ENCODE measurements at places on chromosomes 3 and 15.

GRCh38 chr15:60519218-60519617 lies 40.3 kb upstream of the ICE2 start:
- no peak for DNase-seq

- no peak for DNase-seq
Measured at GRCh38 chr15:96332637-96333121, 2.2 kb downstream of the NR2F2 start.

DNA sequence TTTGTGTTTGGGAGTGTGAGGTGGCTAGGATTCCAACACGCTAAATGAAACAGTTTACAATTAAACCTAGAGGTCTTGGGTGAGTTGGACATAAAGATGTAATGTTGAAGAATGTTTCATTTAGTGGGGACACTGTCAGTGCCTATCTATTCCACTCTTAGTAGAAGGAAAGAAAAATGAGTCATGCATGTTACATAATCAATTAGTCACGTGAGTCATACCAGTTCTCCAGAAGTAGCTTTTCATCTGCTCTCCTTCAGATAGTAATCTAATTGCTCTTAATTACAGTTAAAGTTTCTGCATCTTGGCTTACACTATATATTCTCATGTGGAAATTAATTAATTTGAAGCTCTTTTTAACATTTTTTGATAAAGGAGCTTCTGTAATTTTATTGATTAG lies 115.7 kb upstream of the P2RY1 start:
- no peak for DNase-seq

DNA sequence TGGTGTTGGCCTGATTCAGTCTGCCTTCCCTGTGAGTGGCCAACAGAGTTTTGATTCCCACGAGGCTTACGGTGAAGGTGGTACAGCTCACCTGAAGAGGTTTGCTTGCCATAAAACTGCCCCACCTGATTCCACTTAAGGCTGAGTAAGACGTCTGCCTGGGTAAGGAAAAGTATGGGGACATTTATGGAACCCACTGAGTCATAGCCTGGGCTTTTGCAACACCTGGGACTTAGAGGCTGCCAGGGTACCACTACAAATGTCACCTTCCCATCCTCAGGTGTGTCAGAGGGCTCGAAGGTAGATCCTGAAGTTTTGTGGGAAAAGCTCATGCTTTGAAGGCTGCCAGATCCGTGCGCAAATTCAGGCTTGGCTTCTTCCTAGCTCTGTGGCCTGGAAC lies 56.9 kb upstream of the SLCO2A1 start:
- DNase-seq, result no peak

GRCh38 chr15:53312707-53313106 lies 446.8 kb downstream of the WDR72 start:
- no peak for DNase-seq

GRCh38 chr3:144200466-144200865 lies 228.8 kb downstream of the DIPK2A start:
- DNase-seq, result no peak

- no peak for DNase-seq
Measured at GRCh38 chr3:28287046-28287445, 45.6 kb downstream of the CMC1 start.

- DNase-seq, result no peak
Measured at GRCh38 chr3:38163841-38164642, 1.3 kb upstream of the OXSR1 start.

DNA sequence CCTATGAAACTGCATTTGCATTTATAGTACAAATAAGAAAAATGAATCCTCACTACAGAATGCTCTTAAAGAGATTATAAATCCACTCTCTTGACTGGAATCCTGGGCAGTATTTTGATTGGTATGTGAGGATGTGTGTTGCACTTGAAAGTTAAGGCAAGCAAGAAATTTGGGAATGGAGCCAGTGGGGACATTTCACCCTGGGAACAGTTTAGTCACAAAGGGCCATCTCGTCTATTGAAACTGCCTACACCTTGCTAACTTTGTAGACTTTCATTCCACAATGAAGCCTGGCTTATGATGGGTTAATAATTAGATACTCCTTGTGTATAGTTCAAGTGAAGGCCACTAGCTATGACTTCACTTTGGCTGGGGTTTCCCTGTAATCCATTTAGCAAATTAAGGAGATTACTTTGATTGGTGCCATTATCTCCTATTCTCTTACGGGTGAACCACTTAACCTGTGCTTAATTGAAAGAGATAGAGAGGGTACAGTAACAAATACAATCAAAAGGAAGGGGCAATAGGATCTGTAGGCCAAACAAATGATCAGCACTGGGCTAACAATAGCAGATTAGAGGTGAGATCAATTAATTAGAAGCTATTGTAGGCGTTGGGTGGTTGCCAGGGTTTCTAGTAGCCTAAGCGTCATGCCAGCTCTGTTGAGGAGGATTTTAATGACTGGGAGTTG lies 146.9 kb upstream of the RARB start:
- DNase-seq, result no peak

DNA sequence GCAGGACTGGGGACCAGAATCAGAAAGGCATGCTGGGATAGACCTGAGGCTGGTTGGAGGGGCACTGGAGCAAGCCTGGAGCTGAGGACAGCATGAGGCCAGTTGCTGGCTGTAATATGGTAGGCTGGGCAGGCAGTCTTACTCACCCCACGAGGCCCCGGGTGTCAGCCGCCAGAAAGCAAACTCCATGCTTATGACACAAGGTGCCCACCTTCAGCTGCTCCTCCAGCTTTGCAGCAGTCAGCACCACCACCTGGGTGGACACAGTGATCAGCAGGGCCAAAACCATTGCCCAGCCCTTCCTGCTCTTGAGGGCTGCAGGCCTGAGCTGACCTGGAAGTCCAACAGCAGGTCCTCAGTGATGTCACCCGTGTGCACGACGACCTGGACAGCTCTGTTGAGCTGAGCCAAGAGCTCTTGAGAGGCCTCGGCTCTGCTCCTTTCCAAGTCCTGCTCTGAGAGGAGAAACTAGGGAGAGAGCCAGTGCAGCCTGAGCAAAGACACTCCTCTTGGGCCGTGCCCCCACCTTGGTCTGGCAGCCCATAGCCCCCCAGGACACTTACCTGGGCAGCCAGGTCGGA lies 747 bp downstream of the UBA7 start:
- no peak for DNase-seq

DNA sequence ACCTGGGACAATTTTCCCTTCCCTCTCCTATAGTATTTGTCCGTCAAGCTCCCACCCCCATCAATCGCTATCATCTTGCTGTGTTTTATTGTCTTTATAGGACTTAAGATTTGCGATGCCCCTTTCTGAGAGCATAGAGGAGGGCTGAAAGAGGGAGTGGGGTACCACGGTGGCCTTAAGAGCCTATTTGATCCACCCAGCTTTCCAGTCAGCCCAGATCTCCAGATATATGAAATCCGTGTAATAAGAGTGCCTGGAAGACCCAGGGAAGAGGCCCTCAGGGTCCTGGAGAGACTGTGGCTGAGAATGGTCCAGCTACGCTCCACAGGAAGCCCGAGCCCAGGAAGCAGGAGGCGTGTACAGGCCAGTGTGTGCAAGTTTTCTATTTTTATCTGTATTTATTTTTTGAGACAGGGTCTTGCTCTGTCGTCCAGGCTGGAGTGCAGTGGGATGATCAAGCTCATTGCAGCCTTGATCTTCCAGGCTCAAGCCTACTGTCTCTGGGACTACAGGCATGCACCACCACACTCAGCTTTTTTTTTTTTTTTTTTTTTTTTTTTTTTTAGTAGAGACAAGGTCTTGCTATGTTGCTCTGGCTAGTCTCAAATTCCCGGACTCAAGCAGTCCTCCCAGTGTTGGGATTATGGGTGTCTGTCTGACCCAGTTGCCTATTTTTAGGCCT lies 964 bp upstream of the NCKIPSD start:
- no peak for DNase-seq

DNA sequence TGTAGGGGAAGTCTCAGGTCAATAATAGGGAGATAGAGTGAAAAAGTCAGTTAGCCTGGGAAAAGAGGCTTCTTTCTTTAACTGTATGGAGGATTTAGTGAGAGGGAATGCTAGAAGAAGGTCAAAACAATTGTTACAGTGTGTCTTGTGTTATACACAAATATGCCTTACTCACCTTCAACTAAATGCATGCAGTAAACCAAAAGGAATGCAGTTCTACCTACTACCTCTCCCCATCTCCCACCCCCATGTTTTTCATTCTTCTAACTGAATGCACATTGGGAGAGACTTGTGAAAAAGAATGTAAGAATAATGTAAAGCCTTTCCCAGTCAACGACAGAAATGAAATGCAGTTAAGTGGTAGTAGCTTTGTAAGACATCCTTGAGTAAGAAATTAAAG lies 33.8 kb downstream of the CCDC66 start:
- DNase-seq, result no peak

GRCh38 chr15:39828374-39828931 lies 45.8 kb upstream of the FSIP1 start:
- DNase-seq, result no peak

DNA sequence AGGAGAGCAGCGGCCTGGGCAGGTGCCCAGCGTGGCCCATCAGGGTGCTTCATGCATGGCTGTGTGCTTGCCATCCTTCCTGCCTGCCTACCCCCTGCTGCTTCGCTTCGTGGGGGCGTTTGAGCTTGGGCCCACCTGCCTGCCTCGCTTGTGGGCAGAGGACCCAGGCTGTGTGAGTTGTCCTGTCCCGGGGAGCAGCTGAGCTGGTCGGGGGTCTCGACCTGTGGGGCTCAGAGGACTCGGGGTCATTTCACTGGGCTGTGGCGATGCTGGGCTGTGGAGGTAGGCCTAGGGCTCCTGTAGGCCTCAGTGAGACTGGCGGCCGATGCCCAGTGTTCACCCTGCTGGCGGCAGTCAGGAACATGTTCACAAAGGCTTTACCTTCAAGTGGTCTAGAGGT lies 12.1 kb upstream of the STAB1 start:
- no peak for DNase-seq

DNA sequence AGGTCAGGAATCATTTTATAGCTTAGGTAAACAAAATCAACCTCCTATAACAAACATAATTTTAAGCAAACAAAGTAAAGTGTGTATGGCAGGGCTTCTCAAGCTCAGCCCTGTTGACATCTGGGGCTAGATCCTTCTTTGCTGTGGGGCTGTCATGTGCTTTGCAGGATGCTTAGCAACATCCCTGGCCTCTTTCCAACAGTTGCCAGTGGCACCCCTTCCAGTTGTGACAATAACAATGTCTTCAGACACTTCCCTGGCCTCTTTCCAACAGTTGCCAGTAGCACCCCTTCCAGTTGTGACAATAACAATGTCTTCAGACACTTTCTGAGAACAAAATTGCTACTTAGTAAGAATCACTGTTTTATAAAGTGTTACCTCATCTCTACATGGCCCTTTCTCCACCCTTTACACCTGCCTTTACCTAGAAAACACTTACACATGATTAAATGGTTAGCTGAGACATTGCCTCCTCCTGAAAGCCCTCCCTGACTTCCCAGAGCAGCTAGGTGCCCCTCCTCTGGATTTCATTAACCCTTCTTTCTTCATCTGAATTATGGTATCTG lies 194.0 kb upstream of the LMCD1 start:
- DNase-seq, result no peak

GRCh38 chr3:157459706-157460105 lies 23.1 kb downstream of the PTX3 start:
- no peak for DNase-seq

- no peak for DNase-seq
Measured at GRCh38 chr3:59254433-59254832, 204.6 kb upstream of the CFAP20DC start.

Measured in activated naive CD8-positive, alpha-beta T cell treated with anti-CD3 and anti-CD28 coated beads, Interleukin-2, amount 50 U/mL, for 16 hours (primary cell).